ENCODE measurements at places on chromosomes 2 and 18.

- DNase-seq, result no peak
Measured at GRCh38 chr2:48551548-48551947, 21.6 kb downstream of the STON1 start.

DNA sequence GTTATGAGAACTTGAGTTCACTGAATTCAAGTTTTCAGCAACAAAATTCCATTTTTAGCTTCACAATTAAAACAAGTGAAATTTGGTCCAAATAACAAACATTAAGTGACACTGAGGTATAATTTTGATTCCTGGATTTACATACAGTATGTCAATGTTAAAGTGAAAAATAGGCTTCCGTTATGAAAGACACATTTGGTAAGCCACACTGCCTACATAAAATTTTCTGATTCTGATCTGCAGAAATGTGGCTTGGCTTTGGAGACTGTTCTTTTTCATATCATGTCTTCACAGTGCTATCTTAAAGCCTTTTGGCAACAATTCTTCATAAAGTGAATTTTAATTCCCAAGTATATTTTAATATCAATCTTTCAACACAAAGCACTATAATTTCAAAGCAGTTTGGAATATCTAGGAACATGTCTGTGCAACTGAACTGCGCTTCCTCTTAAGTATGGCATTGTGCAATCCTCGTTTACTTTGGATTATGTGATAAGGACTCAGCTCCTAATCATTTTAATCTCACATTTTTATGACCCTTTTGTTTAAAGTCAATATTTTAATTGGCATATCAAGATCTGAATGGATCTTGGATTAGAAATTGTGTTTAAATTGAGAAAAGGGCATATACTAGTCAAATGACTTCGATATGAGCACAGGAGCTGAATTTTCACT lies 60.0 kb downstream of the RBMS1 start:
- DNase-seq, result no peak

- no peak for DNase-seq
Measured at GRCh38 chr2:45860136-45861121, 209.0 kb downstream of the PRKCE start.

- DNase-seq, result no peak
Measured at GRCh38 chr2:201233812-201234662, 26.3 kb upstream of the CASP8 start.

Measured in AG09309 (cell line).